ENCODE measurements at places on chromosomes 2 and 18.

- no peak for DNase-seq
Observed at GRCh38 chr2:143142598-143142997, 13.4 kb downstream of the ARHGAP15 start.

DNA sequence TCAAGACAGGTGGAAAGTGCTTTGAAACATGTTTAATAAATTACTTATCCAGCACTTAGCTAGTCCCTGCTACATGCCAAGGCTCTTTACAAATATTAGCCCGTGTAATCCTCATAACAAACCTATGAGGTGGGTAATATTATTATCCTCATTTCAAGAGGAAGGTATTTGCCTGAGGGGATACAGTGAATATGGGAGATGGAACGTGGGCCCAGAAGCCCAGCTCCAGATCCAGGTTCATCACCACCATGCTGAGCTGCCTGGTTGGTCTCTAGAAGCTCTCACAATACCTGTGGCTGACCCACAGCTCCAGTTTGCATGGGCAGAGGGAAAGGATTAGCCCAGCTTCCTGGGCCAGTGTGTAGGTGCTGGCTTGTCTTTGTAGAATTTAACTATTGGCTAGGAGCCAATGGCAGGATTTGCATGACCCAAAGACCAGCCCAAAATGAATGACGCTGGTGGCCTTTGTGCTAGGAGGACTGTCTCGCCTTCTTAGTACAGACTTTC, 61.6 kb upstream of the ATP8B1 start:
- no peak for DNase-seq

- no peak for DNase-seq
Observed at GRCh38 chr2:147681093-147681492, 163.7 kb upstream of the ACVR2A start.

DNA sequence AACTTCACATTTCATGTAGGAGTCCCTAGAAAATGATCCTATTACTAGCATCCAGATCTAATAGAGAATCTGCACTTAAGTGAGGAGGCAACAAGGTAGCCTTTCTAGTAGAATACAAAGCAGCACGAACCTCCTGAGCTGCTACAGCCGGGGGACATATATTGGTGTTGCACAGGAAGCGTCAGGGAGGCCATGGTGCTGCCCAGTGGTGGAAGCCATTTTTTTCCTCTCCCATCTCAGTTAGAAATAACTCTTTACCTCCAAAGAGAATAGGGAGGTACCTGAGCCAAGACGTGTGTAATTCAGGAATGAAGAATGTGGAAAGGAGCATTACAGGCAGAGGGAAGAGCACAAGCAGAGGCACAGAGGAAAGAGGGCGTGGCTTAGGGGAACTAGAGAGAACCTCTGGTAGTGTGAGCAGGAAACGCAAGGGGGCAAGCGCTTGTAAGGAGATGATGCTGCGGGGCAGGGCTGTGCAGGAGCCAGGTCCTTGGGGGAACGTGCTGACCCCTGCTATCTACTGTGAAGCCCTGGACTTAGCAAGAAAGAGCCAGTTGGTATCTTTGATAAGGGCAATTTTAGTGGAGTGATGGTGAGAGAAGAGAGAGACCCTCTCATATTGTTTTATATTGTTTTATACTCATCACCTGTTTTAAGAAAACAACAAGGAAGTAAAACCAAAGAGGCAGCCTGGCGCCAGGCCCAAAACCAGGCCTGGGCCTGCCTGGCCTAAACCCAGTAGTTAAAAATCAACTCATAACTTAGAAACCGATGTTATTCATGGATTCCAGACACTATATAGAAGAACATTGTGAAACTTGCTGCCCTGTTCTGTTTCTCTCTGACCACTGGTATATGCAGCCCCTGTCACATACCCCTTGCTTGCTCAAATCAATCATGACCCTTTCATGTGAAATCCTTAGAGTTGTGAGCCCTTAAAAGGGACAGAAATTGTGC, 50.0 kb upstream of the TTC39C start:
- no peak for DNase-seq

DNA sequence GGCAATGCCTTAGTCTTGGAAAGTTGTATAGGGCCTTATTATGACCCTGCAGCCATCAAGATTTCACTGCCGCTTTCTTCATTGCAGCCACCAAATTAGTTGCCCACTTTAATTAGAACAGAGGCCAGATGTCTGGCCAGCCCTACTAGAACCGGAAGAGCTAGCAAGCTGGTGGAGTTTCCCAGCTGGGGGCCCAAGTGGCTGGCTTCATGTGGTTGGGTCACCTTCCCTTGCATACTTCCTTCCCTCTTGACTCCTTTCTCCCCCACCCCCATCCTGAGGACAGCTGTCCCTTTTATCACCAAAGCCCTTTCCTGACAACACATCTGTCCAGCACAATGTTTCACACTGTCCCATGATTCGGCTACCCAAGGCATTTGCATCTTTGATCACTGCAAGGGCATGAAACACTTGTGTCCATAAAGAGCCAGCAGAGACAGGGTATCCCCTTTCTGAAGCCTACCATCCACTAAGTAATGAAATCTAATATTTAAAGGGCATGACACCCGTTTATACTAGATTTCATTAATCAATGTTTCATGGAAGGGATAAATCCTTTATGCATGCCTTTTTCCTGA, 187.2 kb downstream of the BCL11A start:
- no peak for DNase-seq

GRCh38 chr2:74502720-74503505, 3.5 kb upstream of the LBX2 start:
- DNase-seq = no peak

DNA sequence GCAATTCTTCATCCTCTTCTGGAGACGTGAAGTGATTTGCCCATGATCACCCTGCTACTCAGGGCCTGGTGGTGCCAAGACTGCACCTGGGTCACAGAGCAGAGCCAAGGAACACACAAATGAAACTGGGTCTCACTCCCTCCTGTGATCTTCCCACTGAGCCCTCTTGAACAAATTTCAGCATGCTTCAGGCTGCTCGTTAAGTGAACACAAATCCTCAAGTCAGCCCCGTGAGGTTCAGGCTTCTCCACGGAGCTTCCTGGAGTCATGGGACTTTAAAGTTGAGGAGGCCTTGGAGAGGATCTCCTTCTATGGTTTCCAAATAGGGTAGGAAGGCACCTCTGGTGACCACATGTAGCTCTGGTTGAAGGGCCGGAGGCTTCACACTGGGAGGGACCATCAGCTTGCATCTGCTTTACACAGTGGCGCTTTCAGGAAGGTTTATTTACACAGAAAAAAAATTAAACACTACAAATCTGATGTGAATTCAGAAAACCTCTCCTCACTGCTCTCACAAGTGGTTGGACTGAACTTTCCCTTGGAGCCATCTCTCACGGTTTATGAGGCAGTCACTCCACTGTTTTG, 255.4 kb downstream of the LOXHD1 start:
- no peak for DNase-seq

DNA sequence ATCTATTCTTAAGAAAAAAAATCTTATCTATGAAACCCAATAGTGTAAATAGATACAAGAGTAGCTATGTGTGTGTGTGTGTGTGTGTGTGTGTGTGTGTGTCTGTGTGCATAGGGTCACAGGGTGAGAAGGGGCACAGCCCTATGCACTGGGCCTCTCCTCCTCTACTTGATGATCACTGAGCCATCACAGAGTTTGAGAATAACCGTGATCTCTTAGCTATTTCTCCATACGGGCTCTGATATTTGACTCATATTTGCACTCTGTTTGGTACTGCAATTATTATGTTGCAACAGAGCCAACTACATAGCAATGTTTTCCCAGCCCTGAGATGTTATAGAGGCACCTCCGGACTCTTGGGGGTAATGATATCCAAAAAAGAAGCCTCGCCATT, 28.8 kb upstream of the SLC40A1 start:
- no peak for DNase-seq
